ENCODE measurements at places on chromosomes 16 and 17. TPM values are rescaled to one million over a fixed set of nuclear protein-coding genes. Genes with fewer than 3 reads are reported as not detected.

GRCh38 chr16:1723450-1724147, 17.6 kb downstream of the MAPK8IP3 start:
- peak; percentile 69 for DNase-seq

The FN3K gene
- 0.43 TPM for total RNA-seq

GRCh38 chr17:40027614-40028012, 12.4 kb downstream of the CSF3 start:
- DNase-seq = no peak

- DNase-seq = peak; percentile 100
These were observed 5.6 kb upstream of the MTSS2 start for GRCh38 chr16:70691223-70692129.

- DNase-seq = no peak
These were observed 20.8 kb upstream of the NXPH3 start for GRCh38 chr17:49554694-49555494.

GRCh38 chr17:70136131-70136530, 33.2 kb upstream of the KCNJ2 start:
- DNase-seq = no peak

- DNase-seq = no peak
These were observed 2.9 kb downstream of the PPM1D start for GRCh38 chr17:60602871-60603270.

DNA sequence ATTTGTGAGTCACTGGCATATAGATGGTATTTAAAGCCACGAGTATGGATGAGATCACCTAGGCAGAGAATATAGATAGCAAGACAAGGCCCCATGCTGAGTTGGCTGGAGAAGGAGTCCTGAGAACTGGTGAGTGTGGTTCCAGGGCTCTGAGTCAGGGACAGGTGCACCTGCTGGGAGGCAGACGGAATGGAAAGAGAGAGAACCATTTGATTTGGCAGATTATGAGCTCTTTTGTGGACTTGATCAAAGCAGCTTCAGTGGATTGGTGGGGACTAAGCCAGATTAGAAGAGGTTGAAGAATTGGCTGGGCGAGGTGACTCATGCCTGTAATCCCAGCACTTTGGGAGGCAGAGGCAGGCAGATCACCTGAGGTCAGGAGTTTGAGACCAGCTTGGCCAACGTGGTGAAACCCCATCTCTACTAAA, 4.3 kb upstream of the C16orf92 start:
- peak; percentile 30 for DNase-seq

- no peak for DNase-seq
These were observed 11.1 kb downstream of the NACA2 start for GRCh38 chr17:61579961-61580360.

The RANBP10 gene
- 3.0 TPM for total RNA-seq

The CLEC19A gene
- total RNA-seq = not detected

GRCh38 chr17:59754552-59754951, 47.1 kb downstream of the VMP1 start:
- no peak for DNase-seq

DNA sequence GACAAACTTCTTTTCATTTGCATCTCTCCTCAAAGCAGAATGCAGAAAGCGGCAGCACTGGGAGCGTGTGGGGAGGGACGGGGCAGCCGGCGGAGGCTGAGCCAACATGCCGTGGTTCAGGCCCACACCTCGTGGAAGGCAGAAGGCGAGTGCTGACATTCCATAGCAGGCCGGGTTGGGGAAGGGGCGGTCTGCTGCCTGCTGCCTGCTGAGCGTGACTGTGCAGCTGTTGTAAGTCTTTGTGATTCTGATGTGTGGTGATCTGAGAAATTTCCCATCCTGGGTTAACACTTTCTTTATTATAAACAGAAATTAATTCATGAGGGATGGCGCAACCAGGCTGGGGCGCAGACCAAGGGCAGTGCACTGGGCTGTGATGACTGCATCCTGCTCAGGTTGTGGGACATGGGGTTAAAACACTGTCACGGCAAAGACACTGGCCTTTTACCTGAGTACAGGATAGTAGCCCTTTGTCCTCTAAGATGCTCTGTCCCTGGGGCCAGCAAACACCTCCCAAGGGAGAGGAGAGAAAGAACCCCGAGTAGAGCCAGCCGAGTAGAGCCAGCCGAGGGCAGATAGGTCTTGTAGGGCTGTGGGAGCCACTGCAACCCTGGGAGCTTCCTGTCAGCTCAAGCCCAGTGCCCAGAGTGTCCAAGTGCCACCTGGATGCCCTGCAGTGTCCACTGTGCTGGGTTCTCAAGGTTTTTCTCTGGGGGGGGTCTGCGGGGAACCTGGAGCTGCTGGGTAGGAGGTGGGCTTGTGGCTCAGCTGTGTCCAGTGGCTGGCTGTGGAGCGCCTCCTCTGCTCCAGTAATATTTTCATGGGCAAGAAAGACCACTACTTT, 8.8 kb upstream of the DNASE1 start:
- DNase-seq = no peak

- no peak for DNase-seq
These were observed 37.3 kb downstream of the PTRH2 start for GRCh38 chr17:59669944-59670343.

The AATF gene
- total RNA-seq = 39.4 TPM

GRCh38 chr17:44547625-44548267, 9.5 kb upstream of the FZD2 start:
- DNase-seq = no peak

- peak; percentile 22 for DNase-seq
These were observed 4.2 kb downstream of the LYRM9 start for GRCh38 chr17:27888945-27889344.

DNA sequence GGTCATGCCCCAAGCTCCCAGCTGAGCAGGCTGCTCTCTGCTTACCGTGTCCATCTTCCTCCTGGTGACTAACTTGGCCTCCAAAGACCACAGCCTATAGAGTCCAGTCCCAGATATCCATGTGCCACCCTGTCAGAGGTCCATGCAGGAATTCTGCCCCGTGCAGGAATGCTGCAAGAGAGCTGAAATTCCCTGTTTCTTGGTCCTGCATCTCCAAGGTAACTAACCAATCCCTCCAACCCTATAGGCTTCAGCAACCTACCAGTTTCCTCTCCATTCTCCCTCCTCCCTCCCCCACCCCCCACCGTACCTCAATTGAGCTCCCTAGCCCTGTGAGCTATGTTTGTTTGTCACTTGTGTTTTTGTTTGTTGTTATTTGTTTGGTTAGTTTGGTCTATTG, 9.6 kb upstream of the MKS1 start:
- no peak for DNase-seq

- peak; percentile 58 for DNase-seq
These were observed 8.2 kb upstream of the CD300E start for GRCh38 chr17:74631468-74632450.

The ZP2 gene
- total RNA-seq = not detected

The ANKFN1 gene
- not detected for total RNA-seq

- no peak for DNase-seq
These were observed 1.4 kb upstream of the SLC5A11 start for GRCh38 chr16:24844101-24845030.

- peak; percentile 3 for DNase-seq
These were observed 23.9 kb upstream of the NGFR start for GRCh38 chr17:49471089-49471683.

DNA sequence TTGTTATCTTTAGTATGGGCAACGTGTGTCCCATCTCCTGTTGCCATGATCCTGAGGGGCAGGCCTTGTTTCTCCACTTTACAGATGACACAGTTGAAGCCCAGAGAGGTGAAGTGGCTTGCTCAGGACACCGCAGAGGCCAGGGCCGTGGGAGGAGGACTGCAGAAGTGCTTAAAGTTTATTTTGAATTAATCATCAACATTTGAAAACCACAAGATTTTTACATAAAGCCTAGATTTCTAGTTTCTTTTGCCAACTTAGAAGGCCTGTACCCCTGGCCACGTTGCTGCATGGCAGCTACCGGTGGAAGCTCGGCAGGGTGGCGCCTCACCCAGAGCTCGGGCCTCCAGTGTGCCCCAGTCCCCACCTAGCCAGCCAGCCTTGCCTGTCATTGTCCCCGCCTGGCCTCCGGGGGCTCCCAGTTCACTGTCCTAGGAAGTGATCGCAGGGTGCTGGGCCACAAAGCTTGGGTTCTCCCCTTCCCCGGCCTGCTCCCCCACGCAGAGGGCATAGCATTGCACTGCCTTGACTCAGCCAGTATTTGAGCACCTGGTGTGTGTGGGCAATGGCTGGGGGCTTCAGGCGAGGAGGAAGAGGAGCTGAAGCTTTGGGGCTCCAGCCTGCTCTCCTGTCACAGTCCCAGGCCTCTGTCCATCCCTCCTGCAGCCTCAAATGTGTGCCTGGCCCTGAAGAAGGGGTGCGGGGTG, 14.8 kb upstream of the ADCY7 start:
- DNase-seq = no peak

GRCh38 chr16:27195941-27196595, 7.3 kb upstream of the KDM8 start:
- DNase-seq = no peak

The SLC16A5 gene
- total RNA-seq = 11.0 TPM

The BMERB1 gene
- 20.8 TPM for total RNA-seq

The TMEM220 gene
- total RNA-seq = 2.2 TPM

DNA sequence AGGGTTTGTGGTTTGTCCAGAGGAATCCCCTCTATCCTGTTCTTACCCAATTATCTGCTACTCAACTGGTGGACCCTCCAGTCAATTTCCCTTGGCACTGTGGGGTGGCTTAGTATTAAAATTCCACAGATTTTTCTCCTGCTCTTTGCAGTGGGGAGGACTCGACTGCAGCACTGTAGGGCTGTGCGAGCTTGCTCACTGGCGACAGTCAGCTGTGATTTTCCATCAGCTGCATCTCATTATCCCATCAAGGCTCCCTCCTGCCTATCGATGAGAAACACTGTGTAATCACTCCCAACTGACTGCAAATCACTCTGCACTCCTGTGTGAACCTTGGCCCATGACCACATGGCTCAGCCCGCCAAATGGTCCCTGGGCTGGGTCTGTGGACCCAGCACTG, 90.5 kb upstream of the MAF start:
- no peak for DNase-seq

The ASB16 gene
- total RNA-seq = not detected

The SNX20 gene
- not detected for total RNA-seq

DNA sequence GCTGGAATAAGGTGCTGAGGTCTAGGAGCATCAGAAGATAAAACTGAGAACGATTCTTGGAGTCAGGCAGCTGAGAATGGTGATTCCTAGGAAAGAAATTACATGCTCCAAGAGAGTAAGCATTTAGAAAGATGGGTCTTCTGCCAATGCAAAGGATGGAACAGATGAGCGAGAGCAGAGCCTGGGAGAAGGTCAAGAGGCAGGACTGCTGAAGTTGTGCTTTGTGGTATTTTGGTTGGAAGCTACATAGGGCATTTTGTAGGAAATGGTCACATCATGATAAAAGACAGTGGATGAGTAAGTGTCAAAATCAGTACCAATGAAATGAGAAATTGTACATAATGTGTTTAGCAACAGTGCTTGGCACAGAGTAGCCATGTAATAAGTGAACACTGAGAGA, 1.4 kb upstream of the CRYM start:
- peak; percentile 71 for DNase-seq
